ENCODE measurements at places on chromosomes 2 and 18.

- no peak for DNase-seq
Measured at GRCh38 chr2:2681085-2681484, 350.0 kb upstream of the MYT1L start.

DNA sequence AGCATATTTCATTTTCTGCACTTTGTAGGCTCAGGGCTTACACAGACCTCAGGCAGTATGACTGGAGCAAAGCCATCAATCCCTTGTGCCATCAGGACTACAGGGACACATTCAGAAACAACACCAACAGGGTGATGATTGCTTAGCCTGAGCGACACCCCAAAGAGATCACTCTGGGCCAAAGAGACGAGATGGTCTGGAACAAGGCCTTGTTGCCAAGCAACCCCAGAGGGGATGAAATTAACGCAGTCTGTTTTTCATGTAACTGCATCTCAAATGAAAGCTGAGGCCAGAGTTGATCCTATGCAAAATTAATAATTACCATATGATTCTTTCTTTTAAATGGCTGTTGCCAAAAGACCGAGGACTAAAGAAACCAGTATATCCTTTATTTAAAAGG, 20.2 kb upstream of the B3GNT2 start:
- DNase-seq, result no peak

GRCh38 chr18:29874519-29875098, 1167.9 kb downstream of the DSC3 start:
- peak; percentile 0 for DNase-seq

- DNase-seq, result no peak
Measured at GRCh38 chr2:215002500-215002899, 135.9 kb downstream of the ABCA12 start.

- DNase-seq, result no peak
Measured at GRCh38 chr2:165958313-165958960, 4.9 kb upstream of the TTC21B start.
